ENCODE measurements at places on chromosomes 7 and 10. TPM values are rescaled to one million over a fixed set of nuclear protein-coding genes. Genes with fewer than 3 reads are reported as not detected.

The MTPN gene
- total RNA-seq, result 135 TPM

The SLC18A3 gene
- not detected for total RNA-seq

The ELMO1 gene
- 0.13 TPM for total RNA-seq

The ANKRD16 gene
- 10.2 TPM for total RNA-seq

The MYL10 gene
- total RNA-seq, result not detected

The VENTX gene
- total RNA-seq, result not detected

The BLNK gene
- 0.13 TPM for total RNA-seq

The CASP2 gene
- total RNA-seq, result 6.0 TPM

The HOXA5 gene
- 8.8 TPM for total RNA-seq

The CUZD1 gene
- 16.7 TPM for total RNA-seq

The ARHGAP22 gene
- 42.8 TPM for total RNA-seq

The ACTR1A gene
- 206 TPM for total RNA-seq

The SLIT1 gene
- 0.03 TPM for total RNA-seq

The BZW2 gene
- 166 TPM for total RNA-seq

The HMX3 gene
- not detected for total RNA-seq

The BMI1 gene
- total RNA-seq, result 65.6 TPM

The DNAAF5 gene
- 38.2 TPM for total RNA-seq

The CALY gene
- total RNA-seq, result not detected

The ZSCAN25 gene
- total RNA-seq, result 11.2 TPM

The OR2A1 gene
- total RNA-seq, result not detected

The FAM237B gene
- not detected for total RNA-seq

The FKBP9 gene
- 200 TPM for total RNA-seq

The PLAC9 gene
- 0.43 TPM for total RNA-seq

The HTR5A gene
- total RNA-seq, result not detected

The KLHDC10 gene
- total RNA-seq, result 39.4 TPM
